ENCODE measurements at places on chromosomes 12 and 14.

DNA sequence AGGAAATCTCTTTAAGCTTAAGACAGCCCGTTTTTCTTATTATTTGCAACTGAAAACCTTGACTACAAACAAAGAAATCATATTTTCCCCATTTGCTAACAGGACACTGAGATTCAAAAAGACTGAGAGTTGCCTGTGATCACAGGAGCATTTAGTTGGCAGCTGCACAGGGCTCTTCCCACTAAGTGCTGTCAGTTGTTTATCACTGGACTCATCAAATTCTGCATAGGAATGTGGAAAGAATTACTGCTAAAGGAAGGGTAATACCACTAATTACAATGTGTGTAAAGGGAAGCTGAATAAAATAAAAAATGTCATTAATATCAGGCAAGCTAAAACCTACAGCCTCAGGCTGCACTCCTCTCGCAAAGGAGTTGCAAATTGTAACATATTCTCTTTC is 226.4 kb downstream of the NELL2 start:
- no peak for DNase-seq

DNA sequence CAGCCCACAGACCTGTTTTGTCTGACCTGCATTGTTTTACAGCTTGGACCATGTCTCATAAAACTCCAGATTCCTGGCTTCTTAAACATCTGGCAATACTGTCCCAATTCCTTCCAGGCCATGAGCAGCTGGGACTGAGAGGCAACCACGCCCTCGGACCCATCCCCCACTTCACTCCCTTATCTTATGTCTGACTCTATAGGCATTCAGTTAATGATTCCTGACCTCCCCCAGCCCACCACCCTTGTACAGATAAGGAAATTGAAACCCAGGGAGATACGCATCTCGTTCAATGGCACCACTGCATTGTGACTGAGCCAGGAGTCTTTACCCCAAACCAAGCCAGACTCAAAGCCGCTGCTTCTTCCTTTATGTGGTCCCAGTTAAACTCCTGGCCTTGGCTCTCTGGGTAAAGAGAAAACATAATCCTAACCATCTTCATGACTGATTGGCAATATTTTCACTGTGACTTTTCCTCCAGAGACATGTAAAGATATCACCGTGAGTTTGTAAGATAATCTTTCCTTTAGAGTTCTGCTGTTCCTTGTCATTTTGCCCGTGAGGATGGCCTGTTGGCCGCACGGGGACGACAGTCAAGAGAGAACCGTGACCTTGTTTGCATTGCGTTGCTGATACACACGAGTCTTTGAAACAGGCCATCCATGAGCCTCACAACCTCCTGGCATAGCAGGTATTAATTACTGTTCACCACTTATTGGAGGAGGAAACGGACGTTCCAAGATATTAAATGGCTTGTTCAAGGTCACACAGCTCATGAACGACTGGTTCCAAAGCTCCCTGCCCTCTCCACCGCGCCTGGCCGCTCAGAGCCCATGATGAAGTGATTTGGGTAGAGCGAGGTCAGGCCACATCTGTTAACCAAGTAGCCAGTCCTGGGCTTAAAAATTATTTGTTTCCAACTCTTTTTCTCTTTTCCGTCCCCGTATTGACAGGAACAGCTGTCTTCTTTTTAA is 39.4 kb downstream of the MAP1LC3B2 start:
- DNase-seq = no peak

GRCh38 chr14:67889455-67889854 is 69.9 kb downstream of the RAD51B start:
- DNase-seq = no peak

DNA sequence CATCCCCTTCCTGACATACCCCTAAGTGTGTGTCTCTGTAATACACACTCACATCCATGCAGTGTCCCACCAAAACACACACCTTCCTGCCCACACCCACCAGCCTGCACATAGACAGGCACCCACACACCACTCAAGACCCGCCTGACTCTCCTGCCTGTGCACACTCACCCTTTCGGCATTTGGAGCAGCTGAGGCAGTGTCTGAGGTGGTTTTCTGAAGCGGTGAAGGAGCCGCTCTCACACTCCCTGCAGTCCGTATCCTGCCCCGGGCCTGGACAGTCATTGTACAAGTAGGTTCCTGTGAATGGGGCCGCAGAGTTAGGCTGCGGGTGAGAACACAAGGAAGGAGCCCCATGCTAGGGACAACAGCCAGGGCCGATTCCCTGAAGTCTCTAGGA is 8.3 kb downstream of the TNFRSF1A start:
- DNase-seq = no peak

DNA sequence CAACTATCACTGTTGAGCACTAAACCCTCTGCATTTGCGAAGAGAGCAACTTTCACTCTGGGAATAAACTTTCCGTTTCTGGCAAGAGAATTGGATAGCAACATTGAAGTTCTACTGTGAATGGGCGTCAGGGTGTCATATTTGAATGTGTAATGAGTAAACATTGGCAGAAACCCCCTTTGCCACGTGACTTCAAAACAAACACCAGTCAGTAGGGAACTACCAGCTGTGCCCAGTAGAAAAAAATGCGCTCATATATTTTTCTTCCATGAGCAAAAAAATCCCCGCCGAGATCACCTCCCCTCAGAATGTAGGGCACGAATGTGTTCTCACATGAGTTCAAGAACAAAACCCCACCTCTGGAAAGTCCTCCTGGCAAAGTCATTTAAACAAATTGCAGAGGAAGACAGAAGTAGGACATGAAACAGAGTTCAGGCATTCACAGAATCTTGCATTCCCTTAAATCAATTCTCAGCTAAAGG is 80.6 kb downstream of the BTG1 start:
- no peak for DNase-seq
